ENCODE measurements at places on chromosomes 16 and 17.

DNA sequence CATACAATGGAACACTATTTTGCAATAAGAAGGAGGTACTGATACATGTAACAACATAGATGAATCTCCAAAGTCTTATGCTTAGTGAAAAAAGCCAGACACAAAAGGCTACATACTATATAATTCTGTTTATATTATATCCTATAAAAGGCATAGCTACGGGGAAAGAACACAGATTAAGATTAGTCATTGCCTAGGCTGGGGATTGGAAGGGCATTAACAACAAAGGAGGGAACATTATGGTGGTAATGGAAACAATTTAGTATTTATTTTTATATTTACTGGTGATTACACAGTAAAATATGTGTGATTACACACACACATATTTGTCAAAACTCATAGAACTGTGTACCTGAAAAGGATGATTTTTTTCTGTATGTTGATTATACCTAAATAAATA, 278.1 kb downstream of the ZFHX3 start:
- no peak for DNase-seq

- DNase-seq = no peak
Observed at GRCh38 chr16:88353691-88354090, 29.1 kb upstream of the ZNF469 start.

- no peak for DNase-seq
Observed at GRCh38 chr17:44591206-44591605, 33.9 kb downstream of the FZD2 start.

DNA sequence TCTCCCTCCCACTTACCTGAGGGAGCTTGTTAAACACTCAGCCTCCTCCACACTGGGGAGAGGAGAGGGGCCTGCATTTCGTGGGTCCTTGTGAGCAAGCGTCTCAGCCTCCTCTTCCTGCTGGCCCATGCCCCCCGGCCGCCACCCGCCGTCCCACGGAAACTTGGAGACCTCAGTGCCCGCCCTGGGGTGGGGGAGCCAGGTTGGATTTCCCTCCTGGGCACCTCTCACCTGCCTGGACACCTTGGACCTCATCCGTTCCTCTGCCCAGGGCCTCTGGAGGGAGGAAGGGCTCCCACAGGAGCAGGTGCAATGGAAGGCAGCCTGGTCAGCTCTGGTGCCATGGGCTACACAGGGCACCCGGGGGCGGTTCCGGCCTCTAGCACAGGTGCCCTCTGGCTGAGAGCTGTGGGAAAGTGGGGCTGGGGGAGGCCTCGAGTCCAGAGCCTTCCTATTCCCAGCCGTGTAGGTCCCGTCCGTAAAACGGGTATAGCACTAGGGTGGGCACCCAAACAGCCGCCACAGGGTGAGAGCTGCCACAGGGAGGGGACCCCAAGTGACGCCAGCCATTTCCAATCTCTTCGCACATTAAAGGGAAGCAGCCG, 11.0 kb downstream of the GSE1 start:
- no peak for DNase-seq

- DNase-seq = no peak
Observed at GRCh38 chr16:77330332-77331042, 104.3 kb downstream of the ADAMTS18 start.
